Upper lobe of left lung (tissue), 6 donors: ENCODE measurements at places on chromosomes 1 and 21. TPM values are rescaled to one million over a fixed set of nuclear protein-coding genes. Genes with fewer than 3 reads are reported as not detected.

GRCh38 chr1:36257375-36257767 lies 33.1 kb downstream of the THRAP3 start:
- H3K27ac ChIP-seq: peak overlapping the region; percentile 11
- H3K27me3 ChIP-seq: no peaks in the 10 kb centered on the region
- peaks cover 36% of the 10 kb centered on the region for H3K4me1 ChIP-seq
- H3K4me3 ChIP-seq: no peak overlapping the region
- no peak for DNase-seq

DNA sequence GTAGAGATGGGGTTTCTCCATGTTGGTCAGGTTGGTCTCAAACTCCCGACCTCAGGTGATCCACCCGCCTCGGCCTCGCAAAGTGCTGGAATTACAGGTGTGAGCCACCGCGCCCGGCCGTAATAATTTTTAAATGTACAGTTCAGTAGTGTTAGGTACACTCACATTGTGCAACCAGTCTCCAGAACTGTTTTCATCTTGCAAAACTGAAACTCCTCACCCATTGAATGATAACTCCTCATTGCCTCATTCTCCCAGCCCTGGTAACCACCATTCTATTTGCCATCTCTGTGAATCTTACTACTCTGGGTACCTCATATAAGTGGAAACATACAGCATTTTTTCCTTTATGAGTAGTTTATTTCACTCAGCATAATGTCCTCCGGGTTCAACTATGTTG lies 3.4 kb downstream of the NLRP3 start:
- no peaks in the 10 kb centered on the region for H3K27me3 ChIP-seq
- no peak for DNase-seq
- H3K27ac ChIP-seq: no peak overlapping the region
- no peaks in the 10 kb centered on the region for H3K4me1 ChIP-seq
- no peak overlapping the region for H3K4me3 ChIP-seq
- no peaks in the 10 kb centered on the region for H3K36me3 ChIP-seq

The L1TD1 gene
- 0.66 TPM for total RNA-seq

DNA sequence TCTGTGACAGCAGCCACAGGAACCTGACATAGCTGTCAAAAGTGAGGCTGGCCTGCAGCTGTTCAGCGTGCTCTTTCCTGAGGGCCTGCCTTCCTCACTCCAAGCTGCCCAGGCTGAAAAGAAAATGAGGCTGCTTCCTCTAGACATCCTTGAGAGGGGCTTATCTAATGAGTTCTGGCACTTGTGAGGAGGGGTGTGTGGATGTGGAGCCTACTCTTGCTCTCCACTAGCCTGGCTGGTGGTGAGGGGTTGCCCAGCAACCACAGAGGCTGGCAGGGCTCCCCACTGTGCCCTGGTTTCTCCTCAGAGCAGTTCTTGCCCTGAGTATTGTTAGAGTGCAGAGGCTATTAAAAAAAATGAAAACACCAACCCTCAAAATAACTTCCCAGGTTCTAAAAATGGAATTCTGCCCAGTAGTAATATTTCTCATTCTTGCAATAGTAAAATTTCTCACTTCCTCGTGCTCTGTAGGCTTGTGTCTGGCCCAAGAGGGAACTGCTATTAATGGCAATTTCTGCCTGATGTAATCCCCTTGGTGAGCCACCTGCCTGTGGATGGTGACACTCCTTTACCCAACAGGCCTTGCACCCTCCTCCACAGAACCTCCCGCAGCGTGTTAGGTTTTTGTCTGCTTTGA lies 52.6 kb upstream of the EPS8L3 start:
- DNase-seq: peak; percentile 65
- H3K27ac ChIP-seq: peak overlapping the region; percentile 35
- H3K27me3 ChIP-seq: no peaks in the 10 kb centered on the region
- H3K4me3 ChIP-seq: no peak overlapping the region

DNA sequence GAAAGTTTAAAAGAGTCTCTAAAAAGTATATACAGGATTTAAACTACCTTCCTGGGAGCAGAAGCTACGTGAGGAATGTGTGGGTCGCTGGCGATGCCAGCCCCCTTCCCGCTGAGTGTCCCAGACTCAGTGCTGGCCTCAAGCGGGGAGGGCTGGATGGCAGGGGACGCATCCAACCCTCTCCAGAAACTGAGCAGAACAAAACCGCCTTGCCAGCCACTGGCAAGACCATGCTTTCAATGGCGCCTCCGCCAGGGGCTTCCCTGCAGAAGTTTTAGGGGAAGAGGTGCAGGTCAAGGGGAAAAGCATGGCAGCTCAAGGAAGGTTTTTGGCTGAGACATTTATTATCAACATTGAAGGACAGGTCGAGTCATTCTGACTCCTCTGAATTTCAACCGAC lies 26.1 kb downstream of the NADK start:
- H3K27ac ChIP-seq: no peak overlapping the region
- no peak for DNase-seq
- no peak overlapping the region for H3K4me3 ChIP-seq
- no peaks in the 10 kb centered on the region for H3K4me1 ChIP-seq

The SPRR2G gene
- not detected for total RNA-seq

DNA sequence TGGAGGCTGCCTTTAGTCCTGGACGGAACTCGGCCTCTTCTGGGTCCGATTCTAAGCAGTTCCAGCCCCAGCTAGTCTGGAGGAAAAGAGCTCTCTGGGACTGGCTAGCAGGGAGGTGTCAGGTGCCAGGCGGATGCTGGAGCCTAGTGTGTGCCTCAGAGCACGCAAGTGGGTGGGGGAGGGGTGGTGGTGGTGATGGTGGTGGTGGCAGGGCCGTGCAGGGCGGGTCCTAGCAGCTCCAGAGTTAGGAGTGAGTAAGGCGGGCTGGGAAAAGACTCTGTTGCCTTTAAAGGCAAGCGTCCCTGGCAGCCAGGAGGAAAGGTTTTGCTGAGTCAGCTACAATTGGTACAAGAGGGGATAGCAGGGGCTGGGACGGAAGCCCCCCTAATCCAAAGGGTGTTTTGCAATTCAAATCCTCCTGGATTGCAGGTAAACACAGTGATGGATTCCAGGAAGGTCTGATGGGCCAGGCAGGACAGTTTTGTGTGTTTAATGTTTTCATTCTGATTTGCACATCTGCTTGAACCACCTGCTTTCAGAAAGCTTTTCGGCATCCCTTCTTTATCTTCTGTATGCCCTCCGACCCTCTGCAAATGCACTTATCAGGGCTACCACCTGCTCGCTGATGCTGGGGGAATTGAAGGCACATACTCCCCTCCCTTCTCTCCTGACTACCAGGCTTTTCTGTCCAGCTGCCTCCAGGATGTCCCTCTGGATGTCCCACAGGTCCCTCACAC lies 4.1 kb upstream of the SLC2A1 start:
- H3K27ac ChIP-seq: peak overlapping the region; percentile 75
- DNase-seq: no peak
- no peaks in the 10 kb centered on the region for H3K27me3 ChIP-seq
- peaks cover 26% of the 10 kb centered on the region for H3K4me1 ChIP-seq
- no peaks in the 10 kb centered on the region for H3K36me3 ChIP-seq
- no peak overlapping the region for H3K4me3 ChIP-seq

DNA sequence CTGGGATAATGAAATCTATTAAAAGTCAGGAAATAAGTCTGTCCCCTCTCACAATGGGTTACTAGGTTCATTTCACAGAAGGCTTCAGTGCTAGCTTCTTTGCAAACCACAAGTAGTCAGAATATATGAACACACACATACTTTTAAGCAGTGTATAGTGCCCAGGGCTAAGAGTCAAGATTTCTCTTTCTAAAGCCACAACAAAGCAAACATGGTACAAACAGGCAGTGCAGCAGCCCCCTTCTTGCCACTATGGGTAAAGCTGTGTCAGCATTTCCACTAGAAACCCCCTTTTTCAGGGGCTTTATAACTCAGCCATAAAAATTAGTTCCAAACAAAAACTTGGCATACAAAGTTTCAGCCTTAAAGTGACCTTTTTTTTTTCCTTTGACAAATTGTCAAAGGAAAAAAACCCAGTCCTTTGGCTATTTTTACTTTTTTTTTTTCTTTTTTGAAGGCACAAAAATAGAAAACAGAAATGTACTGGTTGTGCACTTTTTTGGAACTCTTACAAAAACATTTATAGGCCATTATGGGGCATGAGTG lies 315.4 kb downstream of the LMO4 start:
- DNase-seq: no peak
- H3K4me3 ChIP-seq: no peak overlapping the region
- H3K27ac ChIP-seq: no peak overlapping the region
- H3K36me3 ChIP-seq: no peaks in the 10 kb centered on the region
- no peaks in the 10 kb centered on the region for H3K4me1 ChIP-seq
- no peaks in the 10 kb centered on the region for H3K27me3 ChIP-seq

The LRRC39 gene
- total RNA-seq: not detected

DNA sequence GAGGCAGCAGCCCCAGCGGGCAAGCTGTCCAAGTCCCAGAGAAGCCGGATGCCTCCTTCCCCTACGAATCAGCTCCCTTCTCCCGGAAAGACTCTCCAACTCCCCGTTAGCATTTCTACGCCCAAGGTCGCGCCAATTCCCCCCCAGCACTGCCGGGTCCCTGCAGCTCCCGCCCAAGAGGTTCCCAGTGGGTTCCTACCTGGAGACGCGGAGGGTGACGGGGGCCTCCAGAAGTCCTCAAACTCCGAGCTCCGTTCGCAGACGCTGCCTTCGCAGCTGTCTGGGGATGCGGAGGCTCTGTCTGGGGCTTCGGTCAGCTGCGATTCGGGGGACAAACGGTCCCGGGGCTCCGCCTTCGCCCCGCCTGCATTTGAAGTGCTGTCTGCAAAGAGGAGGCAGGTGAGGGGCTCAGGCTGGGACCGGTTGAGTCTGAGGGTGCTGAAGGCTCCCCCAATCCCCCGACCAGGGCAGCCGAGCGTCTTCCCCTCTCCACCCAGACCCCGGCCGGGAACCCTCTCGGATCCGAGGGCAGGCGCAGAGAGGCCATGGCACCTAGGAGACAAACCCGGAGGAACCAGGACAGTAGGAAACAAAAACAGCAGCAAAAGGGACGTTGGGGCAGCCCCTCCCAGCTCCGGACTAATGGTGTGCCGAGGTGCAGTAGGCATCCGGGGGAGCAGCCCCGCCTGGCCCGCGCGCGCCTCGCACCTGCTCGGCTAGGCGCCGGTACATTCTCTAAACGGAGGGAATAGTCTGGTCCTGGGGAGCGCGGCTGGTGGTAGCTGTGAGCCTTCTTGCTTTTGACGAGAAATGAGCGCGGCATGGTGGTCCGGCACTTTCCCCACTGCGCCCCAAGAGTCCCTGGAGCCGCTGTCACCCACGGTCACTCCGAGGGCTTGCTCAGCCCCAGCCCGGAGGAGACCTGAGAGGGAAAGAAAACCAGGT lies 3.8 kb downstream of the GFI1 start:
- peak overlapping the region; percentile 85 for H3K27ac ChIP-seq
- H3K27me3 ChIP-seq: no peaks in the 10 kb centered on the region
- H3K4me1 ChIP-seq: peaks cover 66% of the 10 kb centered on the region
- no peaks in the 10 kb centered on the region for H3K36me3 ChIP-seq

GRCh38 chr1:65147424-65148177 lies 402 bp upstream of the AK4 start:
- peak overlapping the region; percentile 68 for H3K4me3 ChIP-seq
- H3K36me3 ChIP-seq: no peaks in the 10 kb centered on the region
- no peaks in the 10 kb centered on the region for H3K27me3 ChIP-seq
- peak; percentile 91 for DNase-seq
- H3K27ac ChIP-seq: no peak overlapping the region

GRCh38 chr1:220680085-220680687 lies 10.0 kb upstream of the C1orf115 start:
- no peak overlapping the region for H3K27ac ChIP-seq
- no peaks in the 10 kb centered on the region for H3K27me3 ChIP-seq
- no peaks in the 10 kb centered on the region for H3K36me3 ChIP-seq
- H3K4me1 ChIP-seq: no peaks in the 10 kb centered on the region

The TTLL7 gene
- 28.3 TPM for total RNA-seq

The RBM11 gene
- total RNA-seq: 2.1 TPM
